CD4-positive, alpha-beta T cell (primary cell): ENCODE measurements at places on chromosomes 6 and 20. TPM values are rescaled to one million over a fixed set of nuclear protein-coding genes. Genes with fewer than 3 reads are reported as not detected.

EFHC1 gene
- total RNA-seq = 3.4 TPM

FILIP1 gene
- not detected for total RNA-seq

SNAP25 gene
- total RNA-seq = not detected

KCNQ5 gene
- total RNA-seq = 2.1 TPM

SLC4A11 gene
- total RNA-seq = 0.60 TPM

ZCCHC3 gene
- total RNA-seq = 19.3 TPM

DPPA5 gene
- total RNA-seq = not detected

EDN1 gene
- 1.1 TPM for total RNA-seq

BMP2 gene
- not detected for total RNA-seq

GRM4 gene
- total RNA-seq = 0.08 TPM

DSP gene
- 0.14 TPM for total RNA-seq

YIPF3 gene
- 37.9 TPM for total RNA-seq

PHACTR1 gene
- total RNA-seq = 2.3 TPM

NOTCH4 gene
- total RNA-seq = 0.53 TPM

TRIM15 gene
- total RNA-seq = not detected

HLA-DMB gene
- total RNA-seq = 4.6 TPM

GSTA2 gene
- not detected for total RNA-seq

KIFC1 gene
- 1.2 TPM for total RNA-seq
